ENCODE measurements at places on chromosomes 12 and 14.

DNA sequence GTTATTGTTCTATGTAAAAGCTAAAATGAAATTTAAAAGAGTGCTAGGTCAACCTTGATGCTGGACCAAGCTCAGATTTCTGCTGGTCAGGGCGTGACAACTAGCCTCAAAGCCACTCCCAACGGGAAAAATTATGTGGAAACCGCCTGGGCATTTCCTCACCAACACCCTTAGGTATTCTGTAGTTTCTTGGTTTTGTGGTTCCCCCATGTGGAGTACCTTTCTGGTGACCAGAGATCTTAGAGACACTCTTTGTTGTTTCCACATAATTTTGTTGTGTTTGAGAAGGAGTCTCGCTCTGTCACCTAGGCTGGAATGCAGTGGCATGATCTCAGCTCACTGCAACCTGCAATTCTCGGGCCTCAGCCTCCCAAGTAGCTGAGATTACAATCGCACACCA lies 119.9 kb downstream of the DENND5B start:
- DNase-seq = no peak

GRCh38 chr12:38120438-38120837 lies 196.1 kb upstream of the ALG10B start:
- no peak for DNase-seq

DNA sequence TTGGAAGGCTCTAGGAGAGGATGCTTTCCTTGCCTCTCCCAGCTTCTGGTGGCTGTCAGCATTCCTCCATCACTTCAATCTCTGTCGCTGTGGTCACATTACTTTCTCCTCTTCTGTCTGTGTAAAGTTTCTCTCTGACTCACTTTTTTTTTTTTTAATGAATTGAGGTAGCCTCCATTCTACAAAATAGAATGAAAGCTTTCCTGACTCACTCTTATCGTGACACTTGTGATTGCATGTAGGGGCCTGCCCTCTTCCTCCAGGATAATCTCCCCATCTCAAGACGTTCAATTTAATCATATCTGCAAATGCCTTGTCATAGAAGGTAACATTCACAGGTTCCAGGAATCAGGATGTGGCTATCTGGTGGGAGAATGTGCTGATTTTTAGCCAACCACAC lies 153.5 kb upstream of the HMGA2 start:
- peak; percentile 87 for DNase-seq

DNA sequence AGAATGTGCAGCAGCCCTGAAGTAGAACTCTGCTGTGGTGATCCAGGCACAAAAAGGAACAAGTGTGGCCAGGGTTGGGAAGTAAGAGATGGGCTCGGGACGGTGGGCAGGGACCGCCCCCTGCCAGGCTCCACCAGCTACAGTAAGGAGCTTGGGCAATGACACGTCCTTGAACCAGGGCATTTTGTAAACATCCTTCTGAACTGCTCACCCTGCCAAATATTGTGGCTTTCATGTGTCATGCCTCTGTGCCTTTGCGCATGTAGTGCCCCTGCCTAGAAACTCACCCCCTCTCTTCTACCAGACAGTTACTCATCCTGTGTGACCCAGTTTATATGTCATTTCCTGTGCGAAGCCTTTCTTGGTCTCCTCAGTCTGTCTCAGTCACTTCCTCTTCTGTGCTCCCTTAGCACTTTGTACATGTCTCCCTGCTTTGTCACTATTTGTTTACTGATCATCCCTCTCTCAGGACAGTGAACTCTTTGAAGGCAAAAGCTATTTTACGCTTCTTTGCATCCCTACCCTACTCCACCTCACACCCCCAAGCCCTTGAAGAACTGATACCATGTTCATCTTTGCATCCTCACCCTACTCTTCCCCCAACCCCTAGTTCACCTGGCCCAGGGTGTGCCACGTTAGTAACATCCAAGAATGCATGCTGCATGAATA lies 108.9 kb upstream of the PLEKHG7 start:
- DNase-seq = peak; percentile 98

DNA sequence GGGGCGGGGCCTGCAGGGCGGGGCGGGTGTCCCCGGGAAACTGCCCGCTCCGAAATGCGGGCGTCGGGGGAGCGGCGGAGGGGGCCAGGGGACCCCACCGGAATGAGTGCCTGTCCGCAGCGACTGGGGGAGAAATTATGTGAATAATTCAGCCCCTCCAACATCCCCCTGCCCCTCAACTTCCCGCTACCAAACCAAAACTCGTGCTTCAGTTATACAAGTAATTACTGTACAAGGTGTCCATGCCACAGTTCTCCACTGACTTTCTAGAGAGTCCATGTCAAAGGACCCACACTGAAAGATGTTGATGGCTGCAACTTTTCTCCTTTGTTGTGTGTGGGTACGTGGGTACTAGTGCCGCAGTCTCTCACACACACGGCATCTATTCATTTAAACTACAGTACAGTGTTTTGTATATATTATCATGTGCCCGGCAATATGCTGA lies 414 bp upstream of the CDK17 start:
- peak; percentile 46 for DNase-seq

DNA sequence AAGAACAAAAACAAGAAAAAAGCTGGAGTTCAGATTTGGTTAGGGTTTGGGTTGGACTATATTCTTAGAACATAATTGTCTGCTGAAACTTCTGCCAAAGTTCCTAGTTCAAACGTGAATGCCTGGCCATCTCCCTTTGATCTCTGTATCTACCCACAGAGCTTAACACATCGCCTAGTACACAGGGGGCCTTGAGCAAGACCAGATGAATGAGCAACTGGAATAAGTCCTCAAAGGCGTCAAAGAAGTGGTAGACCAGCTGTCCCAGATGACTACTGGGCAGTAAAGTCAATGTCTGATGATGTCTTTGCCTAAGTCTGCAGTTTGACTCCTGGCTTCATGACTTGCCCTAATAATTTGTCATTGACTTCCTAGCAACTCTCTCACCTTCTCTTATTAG lies 13.9 kb upstream of the STAB2 start:
- DNase-seq = no peak

DNA sequence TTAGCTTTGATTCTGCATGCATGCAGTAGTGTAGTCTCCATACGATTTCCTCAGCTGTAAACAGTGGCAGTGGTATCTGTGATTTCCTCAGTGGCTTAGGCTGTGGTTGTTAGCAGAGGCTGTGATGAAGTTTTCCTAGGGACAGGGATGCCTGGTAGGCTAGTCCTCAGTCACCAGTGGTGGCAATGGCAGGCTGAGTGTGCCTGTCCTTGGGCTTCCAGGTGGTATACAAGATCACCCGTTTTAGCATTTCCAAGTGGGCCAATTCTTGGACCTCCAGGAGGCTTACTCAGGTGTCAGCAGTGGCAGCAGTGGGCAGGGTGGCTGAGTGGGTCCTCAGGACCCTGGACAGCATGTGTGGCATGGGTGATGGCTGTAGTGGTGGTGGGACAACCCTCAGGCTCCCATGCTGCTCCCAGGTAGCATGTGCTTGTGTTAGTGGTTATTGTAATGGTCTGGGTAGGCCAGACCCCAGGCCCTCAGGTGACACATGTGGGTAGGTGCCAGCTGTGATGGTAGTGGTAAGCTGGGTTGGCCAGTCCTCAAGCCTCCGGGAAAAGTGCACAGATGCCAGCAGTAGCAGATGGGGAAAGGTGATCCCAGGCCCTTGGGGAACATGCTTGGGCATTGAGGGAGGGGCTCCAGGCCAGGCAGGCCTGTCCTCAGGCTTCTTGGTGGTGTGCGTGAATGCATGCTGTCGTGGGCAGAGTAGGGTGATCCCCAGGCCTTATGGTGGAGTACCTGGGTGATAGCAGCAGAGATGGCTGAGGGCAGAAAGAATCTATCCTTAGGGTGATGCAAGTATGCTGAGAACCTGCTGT lies 146.5 kb downstream of the PAPOLA start:
- no peak for DNase-seq

DNA sequence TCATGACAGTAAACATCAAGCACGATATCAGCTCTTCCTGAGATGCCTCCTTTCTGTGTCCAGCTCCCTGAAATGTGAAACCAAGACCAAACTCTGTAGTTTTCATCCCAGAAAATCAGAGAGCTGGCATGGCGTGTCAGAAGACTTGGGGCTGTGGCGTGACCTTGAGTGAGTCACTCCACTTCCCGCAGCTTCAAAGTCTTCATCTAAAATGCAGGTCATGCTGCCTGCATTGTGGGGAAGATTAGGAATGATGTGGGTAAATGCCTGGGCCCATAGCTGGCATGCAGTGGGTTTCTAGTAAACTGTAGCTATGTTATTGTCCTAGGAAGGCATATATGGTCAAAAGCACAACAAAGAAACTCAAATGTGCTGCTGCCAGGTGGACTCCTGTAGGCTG lies 28.8 kb downstream of the OAS2 start:
- peak; percentile 94 for DNase-seq

DNA sequence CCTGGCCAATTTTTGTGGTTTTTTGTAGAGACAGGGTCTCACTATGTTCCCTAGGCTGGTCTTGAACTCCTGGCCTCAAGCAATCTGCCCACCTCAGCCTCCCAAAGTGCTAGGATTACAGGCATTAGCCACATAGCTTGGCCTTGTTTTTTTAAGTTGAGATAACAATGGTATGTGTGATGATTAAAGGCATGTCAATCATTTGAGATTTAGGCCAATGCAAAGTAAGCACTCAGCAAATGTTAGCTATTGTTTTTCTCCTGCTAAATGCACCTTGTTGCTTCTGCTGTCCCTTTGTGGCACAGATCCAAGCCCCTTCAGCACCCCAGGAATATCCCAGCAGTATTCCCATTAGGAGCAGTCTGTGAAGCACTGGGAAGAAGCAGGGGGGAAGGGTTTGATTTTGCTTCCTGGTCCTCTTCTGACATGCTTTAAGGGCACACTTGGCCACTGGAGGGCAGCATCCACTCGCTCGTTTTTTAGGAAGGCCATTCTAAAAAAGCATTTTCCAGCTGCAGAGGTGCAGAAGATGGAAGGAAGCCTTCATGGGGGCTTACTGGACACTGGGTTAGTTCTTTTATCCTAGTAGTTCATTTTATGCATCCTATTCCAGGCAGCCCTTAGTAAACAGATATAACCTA lies 70.2 kb upstream of the ZFP36L1 start:
- DNase-seq = peak; percentile 79

- no peak for DNase-seq
Observed at GRCh38 chr14:59087240-59087639, 101.2 kb upstream of the DAAM1 start.

GRCh38 chr14:50882932-50883826 lies 11.3 kb downstream of the ABHD12B start:
- no peak for DNase-seq

DNA sequence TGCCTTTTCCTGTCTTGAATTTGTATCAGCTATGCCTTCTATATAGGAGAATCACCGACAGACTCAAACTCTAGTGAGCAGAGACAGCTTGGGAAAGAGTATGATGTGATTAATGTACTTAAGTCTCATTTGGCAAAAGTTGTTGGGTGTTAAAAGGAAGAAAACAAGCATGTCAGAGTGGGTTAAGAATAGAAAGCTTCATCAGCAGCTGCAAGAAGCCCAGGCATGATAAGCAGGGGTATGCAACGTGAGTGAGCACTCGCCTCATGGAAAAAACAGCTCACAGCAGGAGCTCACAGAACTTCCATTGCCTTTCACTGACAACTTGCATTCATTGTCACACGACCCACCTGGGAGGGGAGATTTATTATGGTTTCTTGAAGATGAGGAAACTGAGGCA lies 35.9 kb upstream of the WNK1 start:
- DNase-seq = no peak

GRCh38 chr12:64611341-64612284 lies 1.3 kb downstream of the RASSF3 start:
- peak; percentile 12 for DNase-seq

DNA sequence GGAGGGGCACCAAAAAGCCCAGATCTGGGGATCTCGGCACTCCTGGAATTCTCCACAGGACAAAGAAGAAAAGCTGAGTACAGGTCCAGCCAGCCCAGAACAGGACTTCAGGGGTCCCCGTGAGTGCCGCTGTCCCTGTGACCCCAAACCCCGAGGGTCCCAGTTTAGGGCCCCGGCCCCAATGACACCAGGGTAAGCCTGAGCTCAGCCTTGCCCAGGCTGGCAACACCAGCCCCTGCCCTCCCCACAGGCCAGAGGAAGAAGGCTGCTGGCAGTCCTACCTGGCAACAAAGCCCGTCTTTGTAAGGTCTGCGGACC lies 1.8 kb downstream of the CDK2AP1 start:
- DNase-seq = no peak

- DNase-seq = no peak
Observed at GRCh38 chr14:69572030-69572840, 2.4 kb downstream of the CCDC177 start.

DNA sequence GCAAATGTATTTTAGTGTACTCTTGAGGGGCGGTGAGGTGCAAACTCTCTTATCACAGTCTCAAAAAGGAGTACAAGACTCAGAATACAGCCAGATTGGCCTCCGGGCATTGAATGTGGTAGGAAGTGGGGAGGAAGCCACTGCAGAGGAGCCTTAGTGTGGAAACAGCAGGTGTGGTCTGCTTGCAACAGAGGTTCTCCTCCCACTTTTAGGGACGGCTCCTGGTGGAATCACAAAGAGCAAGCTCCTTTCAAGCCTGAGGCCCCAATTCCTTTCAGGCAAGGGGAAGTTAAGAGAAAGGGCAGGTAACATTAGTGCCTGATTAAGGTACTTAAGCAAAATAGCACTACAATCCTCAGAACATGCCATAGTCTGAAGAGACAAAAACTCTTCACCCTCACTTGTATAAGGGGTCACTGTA lies 23.7 kb upstream of the SLC2A3 start:
- no peak for DNase-seq

DNA sequence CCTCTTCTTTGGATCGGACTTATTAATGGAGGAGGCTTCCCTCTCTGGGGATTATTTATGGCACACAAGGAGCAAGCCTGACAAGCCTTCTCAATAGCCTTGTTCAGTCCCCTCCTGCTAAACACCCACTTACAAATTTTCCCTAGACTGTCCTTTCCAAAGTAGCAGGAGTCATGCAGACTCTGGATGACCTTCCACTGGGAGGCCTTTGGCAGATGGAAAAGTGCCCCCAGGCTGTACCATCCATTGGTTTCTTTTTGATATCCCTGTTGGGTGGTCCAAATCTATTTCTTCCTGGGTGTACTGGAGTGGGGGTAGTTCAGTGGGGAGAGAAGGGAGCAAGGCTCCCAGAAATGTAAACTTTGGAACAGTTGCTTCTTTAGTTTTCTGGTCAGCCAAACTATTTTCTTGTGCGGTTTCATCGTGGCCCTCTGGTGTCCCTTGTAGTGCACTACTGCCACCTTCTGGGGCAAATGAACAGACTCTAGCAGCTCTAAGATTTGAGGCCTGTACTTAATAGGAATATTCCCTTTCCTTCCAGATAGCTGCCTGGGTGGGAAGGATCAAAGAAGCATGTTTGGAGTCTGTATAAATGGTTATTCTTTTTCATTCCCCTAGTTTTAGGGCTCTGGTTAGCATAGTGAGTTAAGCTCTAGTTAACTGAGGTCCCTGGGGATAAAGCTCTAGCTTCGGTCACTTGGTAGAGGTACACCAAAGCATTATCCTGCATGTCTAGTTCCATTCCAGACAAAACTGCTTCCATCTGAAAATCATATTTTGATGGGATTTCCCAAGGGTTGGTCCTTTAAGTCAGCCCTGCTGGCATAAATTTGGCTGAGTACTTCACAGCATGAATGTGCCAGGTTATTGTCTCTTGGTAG lies 409.5 kb downstream of the SLC6A15 start:
- DNase-seq = peak; percentile 64

- peak; percentile 25 for DNase-seq
Observed at GRCh38 chr12:45587877-45588533, 141.5 kb upstream of the ARID2 start.

Measured in HT1080 (cell line).